Stimulated activated naive CD4-positive, alpha-beta T cell (primary cell): ENCODE measurements at places on chromosomes 13 and 19.
A peak's percentile ranks its signal among the peaks of the same experiment; 100 is the strongest.

- no peak for DNase-seq
Measured at GRCh38 chr19:35421362-35421761, 26.7 kb upstream of the FFAR2 start.

GRCh38 chr19:37334179-37335071, 36.5 kb upstream of the ZNF527 start:
- DNase-seq = peak; percentile 86

- DNase-seq = no peak
Measured at GRCh38 chr13:44934724-44935123, 54.5 kb downstream of the NUFIP1 start.

- DNase-seq = no peak
Measured at GRCh38 chr13:26010487-26011207, 41.2 kb downstream of the SHISA2 start.

- DNase-seq = no peak
Measured at GRCh38 chr13:79429309-79429708, 23.3 kb upstream of the RBM26 start.

GRCh38 chr19:31461814-31462539, 112.7 kb upstream of the TSHZ3 start:
- DNase-seq = no peak

DNA sequence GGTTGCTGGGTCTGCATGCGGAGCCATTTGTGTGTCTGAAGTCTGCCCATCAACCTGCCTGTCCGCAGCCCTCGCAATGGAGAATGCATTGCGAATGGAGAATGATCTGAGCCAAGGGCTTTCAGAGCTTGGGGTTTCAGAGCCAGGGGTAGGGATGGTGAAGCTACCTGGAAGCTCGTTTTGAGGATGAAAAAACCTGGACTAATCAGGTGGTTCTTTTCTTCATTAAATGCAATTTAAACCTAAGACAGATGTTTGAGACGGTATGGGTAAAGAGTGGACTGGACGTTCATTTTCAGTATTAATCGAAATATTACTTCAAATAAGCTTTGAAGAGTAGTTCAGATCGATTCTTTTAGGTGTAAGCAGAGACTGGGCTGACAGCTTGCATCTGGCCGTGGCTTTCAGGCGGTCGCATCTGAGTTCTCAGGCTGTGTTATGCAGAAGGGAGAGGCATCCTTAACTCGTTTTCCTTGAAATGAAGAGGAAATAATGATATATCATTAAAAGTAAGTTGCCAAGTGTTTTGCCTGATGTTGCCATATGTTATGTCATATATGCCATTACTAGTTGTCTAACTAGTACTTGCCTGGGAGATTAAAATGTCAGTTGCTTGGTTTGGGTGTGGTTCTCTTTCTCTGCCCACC, 801 bp downstream of the MCF2L start:
- no peak for DNase-seq

GRCh38 chr19:42086770-42087550, 11.0 kb downstream of the ZNF574 start:
- DNase-seq = no peak

DNA sequence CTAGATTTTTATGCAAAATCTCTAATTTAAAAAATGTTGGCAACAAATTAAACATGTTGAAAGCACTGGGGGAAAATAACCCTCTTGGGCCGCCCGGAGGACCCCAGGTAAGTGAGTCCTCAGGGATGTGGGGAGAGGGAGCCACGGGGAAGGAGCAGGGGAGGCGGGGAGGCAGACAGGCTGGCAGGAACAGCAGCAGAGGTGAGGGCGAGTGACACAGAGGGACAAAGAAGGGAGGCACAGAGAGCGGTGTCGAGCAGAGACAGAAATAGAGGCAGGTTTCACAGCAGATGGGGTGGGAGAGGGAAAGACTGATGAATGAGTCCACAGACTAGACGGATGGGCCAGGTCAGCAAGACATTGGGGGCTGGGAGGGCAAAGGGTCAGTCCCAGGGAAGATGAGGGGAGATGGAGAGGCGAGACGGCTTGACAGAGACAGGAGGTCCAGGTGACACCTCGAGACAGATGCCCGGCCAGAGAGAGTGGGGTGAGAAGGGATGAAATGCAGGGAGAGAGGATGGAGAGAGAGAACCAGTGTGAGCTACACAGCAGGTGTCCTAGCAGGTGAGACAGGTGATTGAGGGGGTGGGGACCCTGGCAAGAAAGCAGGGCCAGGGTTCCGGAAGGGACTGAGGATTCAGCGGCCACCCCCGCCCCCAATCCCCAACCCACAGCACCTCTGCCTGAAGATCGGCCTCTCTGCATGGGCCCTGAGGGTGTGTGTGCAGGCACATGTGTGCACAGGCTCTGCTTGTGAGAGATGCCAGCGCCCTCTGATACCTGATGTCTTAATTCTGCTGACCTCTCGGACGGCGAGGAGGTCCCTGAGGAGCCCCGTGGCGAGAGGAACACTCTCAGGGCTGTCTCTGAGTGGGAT, 3.8 kb downstream of the LRRC4B start:
- DNase-seq = no peak

DNA sequence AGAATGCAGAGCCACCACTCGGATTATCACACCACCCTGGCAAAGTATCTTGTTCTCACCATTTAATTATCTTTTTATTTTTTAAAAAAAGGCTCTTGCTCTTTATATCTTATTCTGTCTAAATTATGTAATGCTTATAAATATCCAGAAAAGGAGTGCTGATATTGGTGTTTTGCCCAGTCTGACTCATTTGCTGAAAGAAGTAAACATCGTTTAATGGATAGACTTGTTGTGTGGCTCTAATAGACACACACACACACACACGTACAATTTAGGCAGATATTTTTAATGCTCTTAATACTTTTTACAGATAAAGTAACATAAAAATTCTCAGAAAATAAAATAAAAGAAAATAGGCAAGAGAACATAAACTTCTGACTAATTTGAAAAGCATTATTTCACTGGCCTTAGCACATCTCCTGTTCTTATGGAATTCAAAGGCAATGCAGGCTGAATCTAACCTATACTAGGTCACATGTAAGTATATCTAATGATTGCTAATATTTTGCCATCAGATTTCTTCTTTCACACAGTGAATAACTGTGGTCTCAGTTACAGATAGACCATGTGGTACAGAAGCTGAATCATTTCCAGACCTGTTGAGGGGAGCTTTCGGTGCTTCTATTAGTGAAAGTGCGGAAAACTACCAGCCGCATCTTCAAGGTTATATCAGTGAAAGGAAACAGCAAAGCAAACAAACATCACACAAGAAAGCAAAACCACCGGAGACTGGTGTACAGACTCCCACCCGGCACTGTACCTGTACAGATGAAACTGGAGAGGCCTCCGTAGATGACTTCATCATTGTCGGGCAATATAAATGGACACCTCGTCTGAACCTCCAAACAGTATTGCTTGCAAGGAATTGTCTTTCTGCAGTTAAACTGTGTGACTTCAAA, 642.1 kb upstream of the ARGLU1 start:
- no peak for DNase-seq

DNA sequence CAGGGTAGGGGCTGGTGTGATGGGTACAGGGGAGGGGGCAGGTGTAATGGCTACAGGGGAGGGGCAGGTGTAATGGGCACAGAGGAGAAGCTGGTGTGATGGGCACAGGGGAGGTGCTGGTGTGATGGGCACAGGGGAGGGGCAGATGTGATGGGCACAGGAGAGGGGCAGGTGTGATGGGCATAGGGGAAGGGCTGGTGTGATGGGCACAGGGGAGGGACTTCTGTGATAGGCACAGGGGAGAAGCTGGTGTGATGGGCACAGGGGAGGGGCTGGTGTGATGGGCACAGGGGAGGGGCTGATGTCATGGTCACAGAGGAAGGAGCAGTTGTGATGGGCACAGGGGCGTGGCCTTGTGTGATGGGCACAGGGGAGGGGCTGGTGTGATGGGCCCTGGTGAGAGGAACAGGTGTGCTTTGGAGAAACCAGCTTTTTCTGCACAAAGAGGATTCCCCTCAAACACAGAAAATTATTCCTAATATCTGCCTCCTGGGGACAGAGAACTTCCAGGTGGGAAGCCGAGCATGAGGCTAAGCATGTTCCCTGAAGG, 38.6 kb upstream of the POP4 start:
- DNase-seq = no peak

- DNase-seq = no peak
Measured at GRCh38 chr13:101406791-101407190, 9.5 kb downstream of the NALCN start.
